Activated T-helper 1 cell treated with Interleukin-2 at 50 U/mL for 16 hours (primary cell): ENCODE measurements at places on chromosomes 1 and 21.

- no peak for DNase-seq
Observed at GRCh38 chr1:20603504-20604464, 14.9 kb downstream of the CDA start.

GRCh38 chr1:74236440-74236839, 1.3 kb downstream of the TNNI3K start:
- no peak for DNase-seq

DNA sequence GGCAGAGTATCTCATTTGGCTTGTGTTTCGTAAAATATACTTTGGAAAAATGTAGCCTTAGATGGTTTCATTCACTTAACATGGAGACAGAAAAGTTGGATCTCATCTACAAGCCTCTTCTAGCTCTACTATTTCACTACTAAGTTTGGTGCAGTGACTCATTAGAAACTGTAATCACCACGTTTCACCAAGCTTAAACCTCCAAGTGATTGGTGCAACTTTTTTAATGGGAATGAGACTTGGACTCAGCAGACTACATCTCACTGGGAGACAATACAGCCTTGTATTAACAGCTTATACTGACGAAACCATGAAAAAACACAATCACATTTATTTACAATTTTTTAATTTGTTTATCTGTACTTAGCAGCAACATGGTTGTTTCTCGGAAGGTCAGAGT, 29.9 kb upstream of the NRIP1 start:
- DNase-seq = no peak

DNA sequence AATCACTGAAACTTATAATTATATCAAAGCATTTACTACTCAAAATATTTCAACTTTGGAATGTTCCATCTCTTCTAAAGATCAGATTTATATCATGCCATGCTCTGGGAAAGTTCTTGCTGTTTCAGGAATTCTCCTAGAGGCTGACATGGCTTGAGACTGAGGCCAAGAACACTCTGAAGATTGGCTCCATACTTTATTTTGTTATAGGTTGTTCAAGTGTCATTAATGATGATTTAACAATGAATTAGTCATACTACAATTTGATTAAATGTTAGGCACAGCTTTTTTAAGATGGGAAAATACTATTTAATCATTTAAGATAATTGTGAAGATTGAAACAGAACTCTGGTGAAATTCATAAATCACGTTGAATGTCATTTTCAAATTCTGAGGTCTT, 255.4 kb downstream of the GREM2 start:
- no peak for DNase-seq

- no peak for DNase-seq
Observed at GRCh38 chr1:185864889-185865517, 130.8 kb downstream of the HMCN1 start.

- DNase-seq = no peak
Observed at GRCh38 chr1:94636624-94637023, 95.1 kb upstream of the F3 start.

DNA sequence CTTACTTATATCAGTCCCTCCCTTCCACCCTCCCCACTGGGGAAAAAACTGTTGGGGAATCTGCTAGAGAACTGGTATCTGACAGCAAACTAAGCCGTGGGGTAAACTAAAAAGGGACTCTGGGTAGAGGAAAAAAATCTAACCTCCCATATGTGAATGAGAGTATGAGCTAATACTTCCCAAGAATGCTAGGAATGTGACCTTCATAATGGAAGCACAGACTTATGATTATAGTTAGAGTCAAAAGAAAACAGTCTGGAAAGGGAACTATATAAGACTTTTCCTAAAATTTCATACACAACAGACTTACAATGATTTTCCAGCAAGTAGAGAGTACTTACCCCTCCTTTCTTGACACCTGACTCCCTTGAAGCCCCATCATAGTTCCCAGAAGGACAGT, 23.0 kb upstream of the RBBP5 start:
- DNase-seq = no peak

GRCh38 chr1:194952171-194952570, 1656.1 kb downstream of the KCNT2 start:
- no peak for DNase-seq

DNA sequence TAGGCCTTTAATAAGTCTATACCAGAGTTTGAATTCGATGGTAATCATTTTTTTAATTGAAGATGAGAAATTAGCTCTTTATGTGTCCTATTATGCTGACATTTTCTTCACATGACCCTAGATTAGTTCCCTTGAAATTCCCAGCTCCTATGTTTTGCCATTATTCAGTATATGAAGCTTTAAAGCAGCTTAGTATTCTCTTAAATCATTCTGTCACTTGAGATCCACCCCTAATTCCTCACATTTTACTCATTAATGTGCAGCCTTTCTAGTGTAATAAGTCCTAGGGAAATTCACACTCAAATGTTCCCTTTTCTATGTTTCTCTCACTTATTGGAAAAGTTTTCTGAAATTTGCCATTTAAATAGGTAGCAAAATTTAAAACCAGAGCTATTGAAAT, 704.5 kb upstream of the B3GALT2 start:
- DNase-seq = no peak

GRCh38 chr1:19087737-19088594, 122.1 kb downstream of the UBR4 start:
- no peak for DNase-seq

GRCh38 chr1:1407636-1408318, 684 bp upstream of the MRPL20 start:
- no peak for DNase-seq

DNA sequence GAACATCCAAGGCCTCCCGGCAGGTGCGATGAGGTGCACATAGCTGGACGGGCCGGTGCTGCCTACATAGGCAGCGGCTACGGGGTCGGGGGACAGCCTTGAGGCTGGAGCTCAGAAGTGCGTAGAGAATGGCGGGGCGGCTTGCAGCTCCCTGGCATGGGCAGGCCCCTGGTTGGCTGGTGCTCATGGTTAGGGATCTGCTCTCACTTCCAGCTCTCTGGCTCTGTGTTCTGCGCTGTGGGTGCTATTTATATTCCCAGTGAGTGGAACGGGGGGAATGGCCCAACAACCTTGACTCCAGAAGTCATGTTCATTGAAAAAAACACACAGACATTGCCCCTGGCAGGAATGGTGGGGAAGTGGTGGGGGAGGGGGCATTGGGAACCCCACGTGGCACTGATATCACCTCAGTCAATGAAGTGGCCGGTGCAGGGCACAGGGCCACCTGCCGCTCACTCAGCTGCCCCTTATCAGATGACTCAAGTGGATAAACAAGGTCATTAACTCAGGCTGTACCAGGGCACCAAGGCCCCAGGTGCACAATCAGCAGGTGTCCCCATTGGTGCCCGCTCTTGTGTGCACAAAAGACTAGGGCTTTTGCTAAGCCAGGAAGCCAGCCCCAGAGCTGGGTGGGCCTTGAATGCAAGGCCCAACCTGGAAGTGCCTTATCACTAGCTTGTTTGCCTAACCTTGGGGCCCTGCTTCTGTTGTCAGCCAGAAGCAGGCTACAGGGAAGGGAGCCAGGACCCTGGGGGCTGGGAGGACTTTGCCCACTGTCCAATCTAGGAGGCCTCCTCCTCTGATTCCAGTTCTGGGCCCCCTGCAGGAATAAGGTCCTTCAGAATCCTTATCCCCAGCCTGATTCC, at the start of gene NR0B2:
NR0B2 (minus strand) TSS at position 222 of the 866 bp plus-strand sequence; CDS start at position 187, 35 bp downstream.
- no peak for DNase-seq

- no peak for DNase-seq
Observed at GRCh38 chr1:56297208-56297607, 282.2 kb downstream of the PLPP3 start.

- no peak for DNase-seq
Observed at GRCh38 chr1:178126261-178126660, 32.4 kb downstream of the RASAL2 start.

- DNase-seq = no peak
Observed at GRCh38 chr1:110254604-110255391, 44.7 kb downstream of the KCNC4 start.

GRCh38 chr1:210750468-210750867, 383.5 kb downstream of the KCNH1 start:
- no peak for DNase-seq
